ENCODE measurements at places on chromosomes 6 and 20.
A peak's percentile ranks its signal among the peaks of the same experiment; 100 is the strongest.

GRCh38 chr6:10528158-10528981 lies 7.2 kb downstream of the GCNT2 start:
- DNase-seq: no peak

GRCh38 chr6:29748391-29749307 lies 25.4 kb downstream of the HLA-F start:
- peak; percentile 82 for DNase-seq

DNA sequence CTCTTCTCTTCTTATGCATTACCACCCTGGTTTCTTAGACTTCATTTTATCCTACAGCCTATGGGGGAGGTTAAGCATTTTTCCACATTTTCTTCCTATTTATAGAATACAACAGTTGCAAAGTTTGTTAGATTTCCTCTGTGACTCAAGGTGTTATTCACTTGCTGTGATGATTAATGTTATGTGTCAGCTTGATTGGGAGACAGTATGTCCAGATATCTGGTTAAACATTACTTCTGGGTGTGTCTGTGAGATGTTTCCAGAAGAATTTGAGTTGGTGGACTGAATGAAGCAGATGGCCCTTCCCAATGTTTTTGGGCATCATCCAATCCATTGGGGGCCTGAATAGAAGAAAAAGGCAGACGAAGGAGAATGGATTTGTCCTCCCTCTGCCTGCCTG lies 131.3 kb downstream of the C6orf118 start:
- no peak for DNase-seq

DNA sequence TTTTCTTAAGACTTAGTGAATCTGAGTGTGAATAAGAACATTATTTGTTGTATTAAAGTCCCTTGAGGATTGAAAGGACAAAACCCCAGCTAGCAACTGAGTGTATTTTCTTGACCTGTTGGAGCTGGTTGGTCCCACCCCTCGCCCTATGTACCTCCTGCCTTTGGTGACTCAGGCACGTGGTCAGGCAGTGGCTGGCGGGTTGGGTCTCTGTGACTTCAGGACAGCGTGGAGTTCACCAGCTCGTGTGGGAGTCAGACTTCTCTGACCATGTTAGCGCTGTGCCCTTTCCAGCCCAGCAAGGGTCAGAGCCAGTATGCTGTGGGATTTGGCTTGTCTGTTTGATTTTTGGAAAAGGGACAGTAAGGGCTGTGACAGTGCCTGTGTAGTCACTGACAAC lies 93.7 kb downstream of the SSR1 start:
- DNase-seq: no peak

- DNase-seq: no peak
Measured at GRCh38 chr6:105560611-105561066, 157.8 kb upstream of the PREP start.

DNA sequence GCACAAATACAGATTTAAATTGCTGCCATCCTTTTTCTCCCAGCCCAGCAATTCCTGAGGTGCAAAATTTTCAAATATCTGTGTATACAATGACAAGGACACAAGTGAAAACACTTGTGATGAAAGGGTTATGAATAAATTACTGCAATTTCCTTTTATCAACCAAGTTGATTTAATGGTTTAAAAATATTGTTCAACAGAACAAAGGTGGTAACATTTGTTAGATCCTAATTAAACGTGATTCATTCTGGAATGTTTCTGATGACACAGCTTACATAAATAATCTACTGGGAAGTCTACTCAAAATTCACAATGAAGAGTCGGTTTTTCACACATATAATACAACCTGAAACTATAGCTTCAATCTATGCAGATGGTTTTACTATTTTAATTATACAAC lies 17.1 kb downstream of the B4GALT5 start:
- DNase-seq: no peak

- DNase-seq: no peak
Measured at GRCh38 chr6:108838101-108838717, 10.0 kb upstream of the ARMC2 start.

DNA sequence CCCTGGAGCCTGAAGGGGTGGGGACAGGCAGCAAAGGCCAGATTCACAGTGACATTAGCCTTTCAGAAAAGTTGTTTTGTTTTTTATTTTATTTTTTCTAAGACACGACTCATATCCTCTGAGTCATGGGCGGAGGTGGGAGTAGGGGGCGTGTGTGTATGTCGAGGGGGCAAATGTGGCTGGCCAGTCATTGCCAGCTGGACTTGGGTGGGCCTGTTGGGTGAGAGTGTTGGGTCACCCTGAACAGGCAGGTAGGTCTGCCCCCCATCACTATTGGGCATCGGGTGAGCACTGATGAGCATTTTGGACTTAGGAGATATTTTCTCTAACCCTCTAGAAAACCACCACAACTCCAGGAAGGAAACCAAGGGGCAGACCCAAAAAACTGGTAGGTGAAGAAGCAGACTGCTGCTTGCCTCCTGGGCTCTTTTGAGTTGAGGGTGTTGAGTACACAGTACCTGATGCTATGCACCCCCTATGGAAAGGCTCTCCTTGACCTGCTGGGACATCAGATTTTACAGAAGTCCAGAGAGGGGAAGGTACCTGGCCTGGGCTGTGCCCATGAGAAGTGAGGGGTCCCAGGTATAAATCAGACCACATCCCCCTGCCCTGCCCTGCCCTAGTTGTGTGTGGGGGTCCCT lies 5.6 kb downstream of the SMIM29 start:
- no peak for DNase-seq

- DNase-seq: no peak
Measured at GRCh38 chr6:160029525-160029924, 60.6 kb downstream of the IGF2R start.

- no peak for DNase-seq
Measured at GRCh38 chr6:32976334-32977069, 8.1 kb downstream of the BRD2 start.

DNA sequence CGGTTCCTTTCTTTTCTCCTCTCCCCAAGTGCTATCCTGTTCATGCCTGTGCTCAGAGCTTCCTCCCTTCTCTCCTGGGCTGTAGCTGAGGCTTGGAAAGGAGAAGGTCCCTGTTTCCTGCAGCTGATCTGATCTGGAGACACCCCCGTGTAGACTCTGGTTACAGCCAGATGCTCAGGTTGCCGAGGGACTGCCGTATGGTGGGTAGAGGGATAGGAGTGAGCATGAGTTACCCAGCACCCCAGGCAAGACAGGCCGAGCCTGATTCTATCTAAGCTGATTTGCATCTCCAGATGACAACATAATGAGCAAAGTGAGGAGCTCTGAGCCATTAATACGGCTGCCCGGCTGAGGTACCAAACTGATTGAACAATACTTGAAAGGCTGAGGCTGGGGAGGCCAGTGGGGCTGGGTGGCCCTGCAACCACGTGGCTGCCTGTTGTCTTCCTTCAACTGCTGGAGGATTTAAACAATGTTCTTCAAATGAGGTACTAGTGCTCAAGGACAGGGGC lies 91.8 kb downstream of the ASXL1 start:
- DNase-seq: no peak

DNA sequence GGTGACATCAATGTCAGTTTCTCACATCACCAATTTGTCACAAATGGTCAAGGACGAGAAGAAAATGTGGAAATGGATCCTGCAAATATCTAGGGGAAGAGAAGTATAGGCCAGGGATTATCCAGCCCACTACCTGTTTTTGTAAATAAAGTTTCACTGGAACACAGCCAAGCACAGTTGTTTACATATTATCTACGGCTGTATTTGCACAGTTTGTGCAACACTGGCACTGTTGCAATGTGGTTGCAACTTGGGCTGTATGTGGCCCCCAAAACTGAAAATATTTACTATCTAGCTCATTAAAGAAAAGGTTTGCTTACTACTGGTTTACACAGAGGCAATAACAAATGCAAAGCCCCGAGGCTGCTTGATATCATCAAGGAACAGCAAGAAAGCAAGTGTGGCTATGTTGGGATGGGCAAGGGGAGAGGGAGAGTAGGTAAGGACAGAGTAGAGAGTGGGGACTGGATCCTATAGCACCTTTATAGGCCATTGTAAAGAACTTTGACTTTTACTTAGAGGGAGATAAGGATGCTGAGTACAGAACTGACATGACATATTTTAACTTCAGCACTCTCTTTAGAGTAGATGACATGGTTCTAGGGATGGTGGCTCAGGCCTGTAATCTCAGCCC lies 11.8 kb upstream of the STXBP5 start:
- DNase-seq: no peak

- no peak for DNase-seq
Measured at GRCh38 chr20:35947489-35947888, 6.8 kb downstream of the SCAND1 start.

GRCh38 chr20:22569353-22569752 lies 15.0 kb downstream of the FOXA2 start:
- no peak for DNase-seq

All from dorsolateral prefrontal cortex (tissue), 122 donors.